ENCODE measurements at places on chromosomes 2 and 18.

DNA sequence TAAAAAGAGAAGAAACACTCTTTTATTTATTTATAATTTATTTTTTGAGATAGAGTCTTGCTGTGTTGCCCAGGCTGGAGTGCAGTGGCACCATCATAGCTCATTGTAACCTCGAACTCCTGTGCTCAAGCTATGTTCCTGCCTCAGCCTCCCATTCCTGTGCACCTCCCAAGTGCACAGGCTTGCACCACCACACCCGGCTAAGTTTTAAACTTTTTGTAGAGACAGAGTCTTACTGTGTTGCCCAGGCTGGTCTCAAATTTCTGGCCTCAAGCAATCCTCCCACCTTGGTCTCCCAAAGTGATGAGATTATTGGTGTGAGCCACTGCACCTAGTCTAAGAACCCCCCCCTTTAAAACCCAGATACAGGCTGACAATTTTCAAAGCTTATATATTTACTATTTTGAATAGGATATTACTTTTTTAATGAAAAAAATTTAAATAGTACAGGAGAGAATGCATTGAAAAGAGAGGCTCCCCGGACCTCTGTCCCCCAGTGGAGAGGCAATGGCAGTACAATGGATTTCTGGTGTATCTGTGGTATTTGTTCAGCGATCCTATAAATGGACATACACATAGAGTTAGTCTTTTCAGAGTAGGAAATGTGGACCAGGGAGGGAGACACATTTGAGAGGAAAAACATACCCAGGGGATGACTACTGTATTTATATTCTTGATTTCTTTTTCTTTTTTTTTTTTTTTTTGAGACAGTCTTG, 48.1 kb upstream of the CNOT11 start:
- no peak for DNase-seq

DNA sequence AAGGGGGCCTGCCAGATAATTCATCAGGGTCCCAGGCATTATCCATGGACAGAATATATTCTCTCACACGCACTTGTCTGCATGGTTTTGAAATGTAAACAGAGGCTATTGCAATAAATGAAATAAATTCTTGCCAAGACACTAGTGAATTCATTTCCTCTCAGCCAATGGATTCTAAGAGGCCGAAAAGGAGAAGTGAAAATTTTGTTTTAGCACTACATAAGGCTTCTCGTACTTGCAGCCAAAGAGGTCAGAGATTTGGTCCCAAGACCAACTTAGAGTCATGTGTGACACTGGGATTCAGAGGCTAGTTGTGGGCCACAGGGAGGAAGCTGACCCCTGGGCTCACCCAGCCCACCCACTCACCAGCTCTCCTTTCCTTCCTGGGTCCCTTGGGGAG, 184.1 kb upstream of the GLI2 start:
- no peak for DNase-seq

DNA sequence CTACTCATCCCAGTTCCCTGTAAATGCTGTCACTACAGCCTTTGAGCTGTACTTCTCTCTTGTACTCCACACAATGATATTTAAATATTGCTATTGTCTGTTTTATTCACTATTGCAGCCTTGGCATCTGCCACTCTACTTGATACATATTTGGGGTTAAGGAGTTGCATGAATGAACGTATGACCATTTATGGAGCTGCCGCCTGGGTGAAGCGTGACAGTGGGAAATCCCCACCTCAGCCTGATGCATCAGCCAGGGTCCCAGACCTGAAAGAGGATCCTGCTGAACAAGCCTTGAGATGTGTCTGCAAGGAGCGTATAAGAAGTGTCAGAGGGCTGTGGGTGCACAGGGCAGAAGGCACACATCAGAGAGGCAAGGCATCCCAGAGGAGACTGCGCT, 39.1 kb downstream of the MRPL35 start:
- DNase-seq = no peak

DNA sequence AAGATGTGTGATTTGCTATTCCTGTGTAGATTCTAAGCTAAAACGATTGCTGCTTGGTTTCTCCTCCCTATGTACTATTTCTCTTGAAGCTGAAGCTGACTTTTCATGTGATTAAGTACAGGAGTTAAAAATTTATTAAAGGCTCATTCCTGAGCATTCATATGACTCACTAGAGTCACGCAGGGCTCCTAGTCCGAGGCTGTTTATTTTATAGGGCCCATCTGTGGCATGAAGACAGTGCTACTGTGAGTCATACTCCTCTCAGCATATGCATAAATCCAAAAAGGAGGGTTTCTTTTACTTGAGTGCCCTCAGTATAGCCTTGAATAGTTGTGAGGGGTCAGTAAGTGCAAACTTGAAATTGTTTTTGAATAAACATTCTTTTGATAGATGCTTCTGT, 378.8 kb downstream of the PTPRM start:
- DNase-seq = no peak
